ENCODE measurements at places on chromosomes 11 and 22.

DNA sequence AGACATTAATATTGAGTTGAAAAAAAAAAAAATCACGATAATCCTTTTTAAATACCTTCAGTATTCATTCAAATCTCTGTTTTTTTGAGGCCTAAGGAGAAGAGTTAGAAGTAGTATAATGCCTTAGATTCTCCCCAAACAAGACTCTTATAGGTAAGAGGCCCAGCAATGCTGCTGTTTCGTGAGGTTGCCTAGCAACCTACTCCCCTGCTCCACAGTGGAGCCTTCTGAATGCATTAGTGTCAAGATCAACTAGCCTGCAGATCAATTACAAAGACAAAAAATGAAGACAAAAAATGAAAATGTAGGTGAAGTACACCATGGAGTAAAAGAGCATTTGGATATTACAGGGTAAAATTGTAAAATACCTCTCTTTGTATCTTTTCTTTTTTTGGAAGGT, 229.8 kb upstream of the LUZP2 start:
- DNase-seq = no peak

GRCh38 chr22:43281394-43281793, 61.8 kb downstream of the SCUBE1 start:
- DNase-seq = no peak

DNA sequence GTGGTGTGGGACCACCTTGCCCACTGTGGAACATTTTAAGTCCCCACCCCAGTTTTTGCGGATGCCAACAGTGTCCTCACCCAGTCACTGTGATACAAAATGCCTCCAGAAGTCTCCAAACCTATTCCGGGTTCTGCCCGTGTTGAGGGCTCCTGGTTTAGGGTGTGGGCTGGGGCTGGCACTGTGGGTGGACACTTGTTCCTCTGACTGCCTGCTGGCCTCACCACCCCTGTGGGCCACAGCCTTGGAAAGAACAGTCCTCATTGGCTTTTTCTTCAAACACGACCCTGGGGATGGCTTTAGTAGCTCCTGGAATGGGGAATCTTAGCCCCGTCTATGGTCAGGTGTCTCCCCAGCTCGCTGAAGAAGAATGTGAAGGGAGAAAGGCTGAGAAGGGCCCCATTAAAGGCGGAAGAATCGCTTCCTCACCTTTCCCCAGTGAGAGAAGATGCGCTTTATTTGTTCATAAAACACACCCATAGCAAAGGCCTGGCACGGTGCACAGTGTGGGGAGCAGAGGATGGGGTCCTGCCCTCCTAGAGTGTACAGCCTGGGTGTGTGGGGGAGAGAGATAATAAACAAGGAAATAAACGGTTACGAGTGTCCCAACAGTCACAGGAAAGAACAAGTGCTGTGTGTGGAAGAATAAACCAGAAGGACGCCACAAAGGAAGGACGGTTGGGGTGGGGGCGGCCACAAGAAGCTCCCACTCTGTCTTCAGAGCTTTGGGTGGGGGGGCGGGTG, 91.6 kb upstream of the SLC22A12 start:
- DNase-seq = no peak

DNA sequence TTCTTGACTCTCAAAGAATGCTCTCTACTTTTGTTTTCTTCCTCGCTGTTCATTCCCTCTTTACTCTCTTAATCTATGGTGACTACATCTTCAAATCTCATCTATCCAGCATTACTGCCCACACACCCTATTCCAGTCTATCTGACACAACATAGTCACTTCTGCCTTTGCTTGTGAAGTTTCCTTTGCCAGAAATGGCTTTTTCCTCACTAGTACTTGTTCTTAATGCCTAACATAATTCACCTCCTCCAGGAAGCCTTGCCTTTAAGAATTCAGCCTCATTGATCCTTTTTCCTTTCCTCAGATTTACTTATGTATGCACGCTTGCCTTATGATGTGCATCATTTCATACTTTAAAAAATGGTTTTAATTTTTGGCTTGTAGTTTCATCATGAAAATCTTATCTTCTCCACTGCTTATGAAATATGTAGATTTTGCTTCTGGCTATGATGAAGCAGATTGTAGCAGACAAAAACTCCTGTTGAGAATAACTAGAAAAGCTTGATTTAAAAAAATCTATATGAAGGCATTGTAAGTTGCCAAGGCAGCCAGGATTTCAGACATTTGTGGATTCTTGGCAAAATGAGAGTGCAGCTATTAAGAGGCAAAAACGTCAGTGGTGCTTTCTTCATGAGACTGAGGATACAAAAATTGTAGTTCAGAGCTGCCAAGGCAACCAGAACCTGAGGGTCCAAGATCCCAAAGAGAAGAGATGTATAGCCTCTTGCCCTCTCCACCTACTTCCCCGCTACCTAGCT, 31.8 kb downstream of the RNF169 start:
- no peak for DNase-seq

DNA sequence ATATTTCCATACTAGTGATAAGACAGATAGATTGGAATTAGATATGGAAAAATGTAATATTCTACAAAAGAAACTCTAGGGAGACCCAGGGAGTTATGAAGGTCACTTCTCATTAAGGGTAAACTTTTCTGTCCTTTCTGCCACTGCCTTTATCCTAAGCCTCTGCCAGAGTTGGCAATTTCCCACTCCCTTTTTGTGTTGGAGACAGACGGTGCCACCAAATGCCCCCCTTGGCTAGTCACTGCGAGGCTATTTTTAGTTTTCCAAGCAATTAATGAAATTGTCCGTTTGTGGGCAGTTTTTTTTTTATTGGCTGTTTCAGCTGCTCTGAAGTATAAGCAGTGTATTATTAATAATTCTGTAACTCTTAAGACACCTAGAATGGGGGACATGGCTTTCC, 67.6 kb upstream of the TENM4 start:
- DNase-seq = no peak

GRCh38 chr11:126476266-126476924, 120.9 kb downstream of the ST3GAL4 start:
- no peak for DNase-seq

DNA sequence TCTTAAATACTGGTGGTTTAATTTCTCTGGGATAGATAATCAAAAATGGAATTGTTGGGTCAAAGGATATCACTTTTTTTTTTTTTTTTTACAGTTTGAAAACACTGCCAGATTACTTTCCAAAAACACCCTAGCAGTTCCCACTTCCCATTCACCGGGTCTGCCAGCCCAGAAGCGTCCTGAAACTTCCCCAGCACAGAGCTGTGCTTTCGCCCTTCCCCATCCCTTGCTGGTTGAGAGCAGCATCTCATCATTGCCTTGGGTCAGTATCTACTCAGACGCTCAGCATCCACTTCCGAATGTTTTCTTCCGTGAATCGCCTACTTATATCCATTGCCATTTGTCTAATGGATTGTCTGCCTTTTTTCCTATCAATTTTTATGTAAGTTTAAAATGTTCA, 5.5 kb downstream of the CERK start:
- no peak for DNase-seq

- no peak for DNase-seq
These were observed 9.8 kb downstream of the MS4A6E start for GRCh38 chr11:60336767-60337391.

DNA sequence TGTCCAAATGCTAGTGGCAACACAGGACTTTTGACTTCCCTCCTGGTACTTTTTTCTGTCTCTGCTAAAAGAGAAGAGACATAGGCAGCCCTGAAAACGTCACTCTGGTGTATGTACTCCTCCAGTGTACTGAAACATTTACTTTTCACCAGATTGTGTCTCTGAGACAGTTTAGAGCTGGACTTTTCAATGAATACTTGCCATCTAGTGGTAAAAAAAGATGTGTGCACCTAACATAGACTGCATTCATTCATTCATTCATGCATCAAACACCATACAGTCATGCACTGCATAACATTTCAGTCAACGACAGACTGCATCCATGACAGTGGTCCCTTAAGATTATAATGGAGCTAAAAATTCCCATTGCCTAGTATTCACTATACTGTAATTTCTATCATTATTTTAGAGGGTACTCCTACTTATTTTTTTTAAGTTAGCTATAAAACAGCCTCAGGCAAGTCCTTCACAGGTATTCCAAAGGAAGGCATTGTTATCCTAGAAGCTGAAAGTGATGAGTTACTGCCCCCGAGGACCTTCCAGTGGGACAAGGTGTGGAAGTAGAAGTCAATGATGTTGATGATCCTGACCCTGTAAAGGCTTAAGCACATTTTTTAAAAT, 186.2 kb downstream of the SPON1 start:
- DNase-seq = no peak

DNA sequence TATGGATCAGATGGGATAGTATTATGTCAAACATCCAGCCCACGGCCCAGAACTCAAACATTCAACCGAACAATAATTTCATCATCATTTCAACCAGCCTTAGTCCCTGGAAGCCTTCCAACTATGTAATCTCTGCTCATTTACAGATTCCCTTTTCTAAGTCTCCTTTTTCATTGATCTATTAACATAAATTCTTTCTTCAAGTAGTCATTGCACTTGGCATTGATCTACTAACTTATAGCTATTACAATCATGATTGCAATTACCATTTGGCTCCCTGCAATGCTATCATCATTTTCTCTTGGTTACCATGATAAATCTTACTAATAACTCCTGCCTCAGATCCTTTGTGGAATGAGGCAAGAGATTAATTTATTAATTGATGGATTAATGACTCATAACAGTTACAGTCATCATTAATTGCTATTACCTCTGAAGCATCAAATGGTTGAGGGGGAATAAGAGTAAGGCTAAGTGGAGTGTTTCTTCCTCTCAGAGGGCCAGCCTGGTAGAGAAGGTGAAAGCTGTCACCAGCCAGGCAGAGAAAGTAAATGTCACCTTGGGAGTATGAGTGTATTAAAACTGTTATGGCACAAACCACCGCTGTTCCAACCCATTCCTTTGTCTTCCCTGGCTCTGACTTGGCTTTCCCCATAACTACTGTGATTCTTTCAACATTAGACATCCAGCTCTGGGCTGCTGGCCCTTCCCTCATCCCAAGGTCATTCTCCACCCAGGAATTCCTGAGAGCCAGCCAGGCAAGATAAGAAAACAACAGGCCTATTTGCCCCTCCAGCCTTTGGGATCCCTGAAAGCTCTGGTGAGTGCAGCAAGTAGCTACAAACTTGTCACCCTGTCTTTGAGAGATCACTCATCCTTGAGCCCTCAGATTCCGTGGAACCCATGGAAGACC, 174.7 kb downstream of the RRAS2 start:
- DNase-seq = no peak

DNA sequence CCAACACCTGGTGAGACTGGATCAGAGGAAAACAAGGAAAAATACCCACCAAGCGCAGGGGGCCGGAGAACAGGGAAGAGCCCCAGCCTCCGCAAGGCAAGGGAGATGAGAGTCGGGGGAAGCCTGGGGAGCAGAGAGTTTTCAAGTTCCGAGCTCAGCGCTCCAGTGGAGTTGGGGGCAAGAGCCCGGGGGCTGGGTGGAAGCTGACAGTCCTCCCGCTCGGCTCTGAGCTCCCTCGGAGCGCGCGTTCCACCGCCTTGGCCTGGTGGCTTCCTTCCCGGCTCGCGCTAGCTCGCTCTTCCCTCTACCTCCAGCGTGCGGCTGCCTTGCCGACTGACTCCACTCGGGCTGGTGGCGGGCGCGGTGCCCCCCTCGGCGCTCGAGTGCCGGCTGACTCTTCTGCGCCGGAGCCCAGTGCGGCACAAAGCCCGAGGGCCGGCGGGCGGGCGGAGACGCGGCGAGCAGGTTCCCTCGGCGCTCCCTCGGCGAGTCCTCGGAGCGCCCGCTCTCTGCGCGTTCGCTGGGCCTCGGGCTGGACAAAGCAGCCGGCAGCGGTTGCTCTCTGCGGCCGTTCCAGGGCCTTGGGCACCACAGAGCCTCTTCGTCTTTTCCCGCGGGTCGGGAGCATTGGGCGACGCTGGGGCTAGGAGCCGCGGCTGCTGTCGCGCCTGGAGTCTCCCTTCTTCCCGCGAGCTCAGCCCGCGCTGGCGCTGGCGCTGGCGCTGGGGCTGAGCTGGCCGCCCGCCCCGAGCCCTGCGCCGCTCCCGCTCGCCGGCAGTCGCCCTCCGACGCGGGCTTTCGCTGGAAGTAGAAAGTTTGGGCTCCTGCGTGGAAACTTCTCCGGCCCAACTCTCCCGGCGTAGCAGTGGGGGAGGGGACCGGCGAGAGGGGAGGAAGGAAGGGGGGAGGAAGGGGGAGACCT, 1.0 kb downstream of the PAX6 start:
- DNase-seq = no peak

- DNase-seq = no peak
These were observed 378.1 kb downstream of the CADM1 start for GRCh38 chr11:115126092-115126491.

GRCh38 chr11:20669820-20670684, 666 bp downstream of the NELL1 start:
- DNase-seq = no peak

GRCh38 chr22:22681221-22681739, 36.9 kb downstream of the GGTLC2 start:
- no peak for DNase-seq

DNA sequence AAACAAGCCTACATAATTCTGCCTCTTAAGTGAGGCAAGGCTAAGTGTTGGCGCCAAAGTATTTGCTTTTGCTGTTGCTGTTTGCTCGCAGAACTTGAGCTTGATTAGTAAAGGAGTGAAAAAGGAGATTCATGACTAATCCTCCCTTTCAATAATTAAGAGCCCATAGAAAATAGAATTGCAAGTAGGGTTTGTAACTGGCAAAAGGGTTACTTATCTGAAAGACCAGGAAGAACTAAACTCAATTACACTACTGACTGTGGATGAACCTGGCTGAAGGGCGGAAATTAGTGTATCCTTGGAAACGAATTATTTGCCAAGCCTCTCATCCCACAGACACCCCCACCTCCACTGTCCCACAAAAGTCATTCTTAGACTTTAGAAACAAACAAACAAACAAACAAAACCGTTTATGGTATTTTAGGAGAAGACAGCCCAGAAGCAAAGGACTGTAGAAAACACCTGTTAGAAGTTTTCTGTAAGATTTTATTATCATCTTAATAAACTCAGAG, 411 bp upstream of the EXPH5 start:
- no peak for DNase-seq

GRCh38 chr11:1486054-1486825, at the start of gene MOB2:
TSS of gene MOB2 (minus strand) at chr11:1486779. CDS start at chr11:1486556, 223 bp downstream.
- DNase-seq = no peak

GRCh38 chr22:17103351-17103750, 17.8 kb downstream of the TMEM121B start:
- DNase-seq = no peak

DNA sequence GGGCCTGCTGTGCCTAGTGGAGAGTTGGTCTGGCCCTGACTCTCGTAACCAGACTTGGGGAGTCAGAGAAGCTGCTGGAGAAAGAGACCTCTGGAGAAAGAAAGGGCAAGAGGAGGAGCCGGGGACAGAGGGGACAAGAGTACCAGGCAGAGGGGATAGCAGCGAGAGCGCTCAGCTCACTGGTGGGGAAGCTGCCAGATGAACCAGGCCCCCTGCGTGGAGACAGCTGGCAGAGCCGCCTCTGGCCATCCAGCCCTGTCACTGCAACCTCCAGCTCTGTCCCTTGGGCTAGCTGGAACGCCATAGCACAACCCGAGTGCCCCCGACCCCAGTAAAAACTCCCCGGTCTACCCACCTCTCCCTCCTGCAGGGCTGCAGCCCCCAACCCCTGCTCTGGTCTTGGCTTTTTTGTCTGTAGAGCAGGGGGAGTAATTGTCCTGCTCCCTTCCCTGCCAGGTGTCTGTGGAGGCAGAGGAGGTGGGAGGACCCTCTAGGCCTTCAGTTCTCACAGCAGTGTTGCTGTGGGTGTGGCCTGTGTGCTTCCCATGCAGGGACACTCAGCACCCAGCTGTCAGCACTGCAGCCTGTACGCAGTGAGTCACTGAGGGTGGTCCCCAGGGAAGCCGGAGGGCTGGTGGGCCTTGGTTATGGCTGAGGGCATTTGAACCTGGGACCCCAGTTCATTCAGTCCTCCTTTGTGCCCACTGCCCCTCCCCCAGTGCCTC, 4.8 kb upstream of the SUN2 start:
- no peak for DNase-seq
